Effector CD4-positive, alpha-beta T cell (primary cell): ENCODE measurements at places on chromosomes 13 and 19.

DNA sequence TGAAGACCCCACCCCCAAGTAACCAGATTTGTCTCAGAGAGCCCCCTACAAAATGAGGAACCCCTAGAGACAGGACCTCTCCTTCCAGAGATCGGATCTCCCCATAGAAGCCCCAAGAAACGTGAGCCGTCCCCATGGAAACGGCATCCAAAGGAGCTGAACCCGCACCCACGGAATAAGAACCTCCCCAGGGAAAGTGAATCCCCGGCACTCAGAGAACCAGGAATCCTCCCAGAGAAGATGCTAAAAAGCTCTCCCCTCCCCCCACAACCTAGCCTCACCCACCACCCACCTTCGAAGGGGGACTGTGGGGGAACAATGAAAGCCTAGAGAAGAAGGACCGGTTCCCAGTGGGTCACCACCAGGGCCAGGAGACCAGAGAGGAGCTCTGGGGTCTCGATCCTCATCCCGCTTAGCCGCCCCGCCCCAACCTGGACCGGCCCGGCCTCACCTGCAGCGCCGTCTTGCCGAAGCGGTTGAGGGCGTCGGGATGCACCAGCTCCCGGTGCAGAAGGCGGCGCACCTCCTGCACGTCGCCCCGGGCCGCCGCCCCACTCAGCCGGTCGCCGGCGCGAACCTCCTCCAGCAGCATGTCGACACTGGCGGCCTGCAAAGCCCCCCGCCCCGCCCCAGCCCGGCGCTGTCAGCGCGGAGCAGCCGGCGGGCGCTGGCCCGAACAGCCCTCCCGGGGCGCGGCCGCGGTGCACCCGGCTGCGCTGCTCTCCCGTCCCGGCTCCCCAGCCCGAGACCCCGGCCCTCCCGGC, 535 bp downstream of the CDKN2D start:
- no peak for DNase-seq

DNA sequence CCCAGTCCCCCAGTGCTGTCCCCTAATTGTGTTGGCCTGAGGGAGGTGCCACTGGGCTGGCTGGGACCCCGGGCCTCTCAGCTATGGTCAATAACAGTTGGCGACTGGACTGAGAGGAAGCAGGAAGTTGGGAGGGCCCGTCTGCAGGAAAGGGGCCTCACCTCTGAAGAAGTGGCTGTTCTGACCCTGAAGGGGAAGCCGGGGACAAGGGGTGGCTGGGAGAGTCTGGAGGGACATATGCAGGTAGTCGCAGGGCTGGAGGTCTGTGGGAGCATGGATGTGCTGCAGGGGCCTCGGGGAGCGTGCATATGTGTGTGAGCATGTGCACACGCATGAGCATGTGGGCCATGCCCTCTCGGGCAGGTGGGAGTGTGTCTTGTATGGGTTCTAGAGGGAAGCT, 5.9 kb downstream of the PKN1 start:
- no peak for DNase-seq

GRCh38 chr19:20925481-20925880, 2.4 kb downstream of the ZNF85 start:
- DNase-seq: no peak

- DNase-seq: no peak
These were observed 43.0 kb upstream of the GPR183 start for GRCh38 chr13:99350191-99350590.

DNA sequence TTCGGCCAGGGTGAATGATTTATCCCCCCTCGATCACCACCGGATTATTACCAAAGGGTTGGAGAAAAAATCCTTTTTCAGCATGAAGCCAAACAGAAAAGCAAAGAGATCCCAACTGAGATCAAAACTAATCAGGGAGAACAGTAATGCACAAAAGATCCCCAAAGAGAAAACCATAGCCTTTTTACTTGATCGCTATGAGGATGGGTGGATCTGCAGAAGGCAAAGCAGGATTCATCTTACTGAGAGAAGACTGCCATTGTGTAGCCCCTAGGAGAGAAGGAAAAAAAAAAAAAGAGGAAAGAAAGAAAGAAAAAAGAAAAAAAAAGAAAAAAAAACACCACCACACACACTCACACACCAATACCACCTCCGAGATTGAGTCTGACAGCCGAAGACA, at the start of gene FGF14:
TSS of gene FGF14 (minus strand) at position 283 of the 400 bp plus-strand sequence.
- DNase-seq: no peak

GRCh38 chr13:45310341-45311131, 30.4 kb downstream of the TPT1 start:
- no peak for DNase-seq

- no peak for DNase-seq
These were observed 904.2 kb upstream of the MIR17HG start for GRCh38 chr13:90443268-90443667.

GRCh38 chr13:106633321-106633720, 65.4 kb upstream of the ARGLU1 start:
- DNase-seq: no peak

DNA sequence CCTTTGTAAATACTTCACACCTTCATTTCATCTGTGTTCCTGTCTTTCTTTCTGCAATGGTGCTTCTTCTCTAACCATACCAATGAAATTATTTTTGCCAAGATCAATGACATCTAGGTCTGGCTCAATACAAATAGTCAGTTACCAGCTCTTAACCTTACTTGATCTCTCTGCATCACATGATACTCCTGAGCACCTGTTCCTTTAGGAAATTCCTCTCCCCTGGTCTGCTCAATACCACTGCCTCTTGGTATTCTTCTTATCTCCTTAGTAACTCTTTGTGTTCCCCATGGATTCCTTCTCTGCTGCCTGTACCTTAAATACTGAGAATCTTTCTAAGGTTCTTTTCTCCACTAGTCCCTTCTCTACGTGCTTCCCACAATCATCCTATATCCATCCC, 25.9 kb downstream of the SOHLH2 start:
- no peak for DNase-seq

DNA sequence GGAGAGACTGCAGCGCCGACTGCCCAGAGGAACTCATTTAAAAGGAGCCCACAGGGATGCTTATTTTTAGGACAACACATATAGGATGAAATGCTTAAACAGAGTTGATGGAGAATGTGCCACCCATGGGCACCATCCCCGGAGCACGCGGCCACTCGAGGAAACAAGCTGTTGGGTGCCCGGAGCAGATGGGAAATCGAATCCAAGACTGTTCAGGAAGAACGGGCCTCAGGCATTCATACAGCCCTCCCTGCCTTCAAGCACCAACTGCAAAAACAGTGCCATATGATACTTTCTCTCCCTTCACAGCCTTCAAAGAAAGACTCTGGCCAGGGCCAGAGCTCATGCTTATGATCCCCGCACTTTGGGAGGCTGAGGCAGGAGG, 40.2 kb downstream of the RAB20 start:
- no peak for DNase-seq

DNA sequence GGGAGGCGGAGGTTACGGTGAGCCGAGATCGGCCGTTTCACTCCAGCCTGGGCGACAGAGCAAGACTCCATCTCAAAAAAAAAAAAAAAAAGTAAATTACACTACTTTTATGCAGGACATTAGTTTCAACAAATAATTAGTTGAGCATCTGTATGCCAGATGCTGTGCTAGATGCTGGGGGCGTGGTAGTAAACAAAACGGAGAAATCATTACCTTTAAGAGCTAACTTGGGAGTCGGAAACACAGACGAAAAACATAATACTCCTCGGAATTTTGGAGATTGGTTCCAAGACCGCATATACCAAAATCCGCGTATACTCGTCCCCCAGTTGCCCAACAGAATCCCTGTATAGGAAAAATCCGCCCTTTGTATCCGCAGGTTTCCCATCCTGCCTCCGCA, 1.3 kb upstream of the DUS3L start:
- DNase-seq: no peak

DNA sequence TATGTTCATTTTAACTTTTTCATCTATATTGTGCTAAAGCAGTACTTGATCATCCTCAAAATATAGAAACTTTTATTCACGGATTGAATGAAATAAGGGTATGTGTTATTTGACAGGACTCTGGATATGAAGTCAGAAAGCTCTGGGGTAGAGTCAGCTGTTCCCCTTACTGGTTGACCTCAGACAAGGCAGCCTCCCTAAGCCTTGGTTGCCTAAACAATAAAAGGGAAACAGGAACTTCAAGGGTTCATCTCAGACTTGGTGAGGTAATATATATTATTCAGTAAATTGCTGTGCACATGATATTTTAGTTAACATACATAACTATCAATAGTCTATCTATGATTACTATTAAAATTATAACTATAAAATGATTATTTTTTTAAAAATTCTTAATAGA, 13.6 kb downstream of the POLR1D start:
- DNase-seq: no peak

DNA sequence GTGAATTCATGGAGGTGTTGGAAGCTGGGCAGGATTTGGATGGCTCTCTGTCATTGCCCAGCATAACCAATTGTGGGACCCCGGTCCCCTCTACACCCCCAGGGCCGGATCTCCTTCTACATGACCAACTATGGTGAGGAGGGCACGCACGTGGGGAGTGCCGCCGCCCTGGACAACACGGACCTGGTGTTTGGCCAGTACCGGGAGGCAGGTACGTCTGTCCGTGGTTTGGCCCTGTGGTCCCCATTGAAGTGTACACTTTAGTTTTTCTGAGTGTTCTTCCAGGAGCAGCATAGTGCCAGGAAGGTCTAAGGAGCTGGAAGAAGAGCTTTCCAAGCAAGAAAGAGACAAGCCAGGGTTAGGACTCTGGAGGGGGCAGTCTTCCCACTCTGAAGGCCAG, 13.2 kb downstream of the B3GNT8 start:
- no peak for DNase-seq

- DNase-seq: no peak
These were observed 1.4 kb downstream of the RETN start for GRCh38 chr19:7670150-7670783.
